RWPE2 (cell line): ENCODE measurements at places on chromosomes 5 and 9.

DNA sequence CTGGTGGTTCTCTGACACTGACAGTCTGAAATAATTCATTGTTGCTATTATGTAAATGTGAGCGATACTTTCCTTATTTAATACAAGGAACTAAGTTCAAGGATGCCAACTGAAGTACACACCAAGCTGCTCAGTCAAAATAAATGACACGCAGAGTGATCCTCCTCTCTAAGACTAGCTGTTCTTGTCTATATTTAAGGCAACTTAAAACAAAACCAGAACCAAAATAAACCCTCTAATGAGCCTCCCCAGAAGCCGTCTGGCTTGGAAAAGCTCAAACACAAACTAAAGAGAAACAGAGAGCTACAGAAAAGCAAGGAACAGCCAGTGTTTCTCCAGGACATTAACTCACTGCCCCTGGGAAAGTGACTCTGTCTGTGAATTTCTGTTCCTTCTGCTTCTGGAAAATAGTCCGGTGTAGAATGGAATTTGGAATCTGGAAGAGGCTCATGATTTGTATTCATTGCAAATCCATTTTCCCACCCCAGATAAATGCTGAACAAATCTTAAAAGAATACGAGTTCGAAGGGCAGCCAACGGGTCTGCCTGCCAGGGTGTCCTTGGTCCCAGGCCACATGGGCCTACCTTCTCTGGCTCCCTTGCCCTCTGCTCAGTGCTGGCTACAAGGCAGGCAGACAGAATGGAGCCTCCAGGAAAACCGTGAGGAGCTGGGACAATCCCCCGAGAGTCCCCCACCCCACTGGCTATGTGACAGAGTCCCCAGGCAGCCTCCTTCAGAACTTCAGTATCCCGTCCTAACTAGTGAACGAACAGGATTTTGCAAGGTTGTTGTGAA, 14.8 kb downstream of the GGTA1 start:
- no peak for DNase-seq

GRCh38 chr9:33049680-33050361, 24.7 kb downstream of the DNAJA1 start:
- no peak for DNase-seq

DNA sequence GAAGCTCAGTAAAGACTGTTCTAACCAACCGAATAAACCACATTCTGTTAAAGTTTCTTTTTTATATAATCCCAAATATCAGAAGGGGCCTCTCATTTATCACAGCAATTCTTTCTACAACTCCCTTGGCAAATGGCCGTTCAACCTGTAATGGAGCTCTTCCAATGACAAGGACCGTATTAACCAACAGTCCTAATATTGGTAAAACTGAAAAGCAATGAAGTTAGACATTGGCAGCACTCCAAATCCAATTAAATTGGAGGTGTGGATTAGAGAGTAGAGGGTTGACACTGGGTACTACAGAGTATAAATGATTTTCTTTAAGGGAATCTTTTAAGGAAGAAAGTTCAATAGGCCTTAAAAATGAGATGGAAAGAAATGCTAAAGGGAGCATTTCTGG, 842 bp downstream of the TMED7 start:
- no peak for DNase-seq

- DNase-seq: no peak
Measured at GRCh38 chr9:6852243-6852963, 94.6 kb downstream of the KDM4C start.

DNA sequence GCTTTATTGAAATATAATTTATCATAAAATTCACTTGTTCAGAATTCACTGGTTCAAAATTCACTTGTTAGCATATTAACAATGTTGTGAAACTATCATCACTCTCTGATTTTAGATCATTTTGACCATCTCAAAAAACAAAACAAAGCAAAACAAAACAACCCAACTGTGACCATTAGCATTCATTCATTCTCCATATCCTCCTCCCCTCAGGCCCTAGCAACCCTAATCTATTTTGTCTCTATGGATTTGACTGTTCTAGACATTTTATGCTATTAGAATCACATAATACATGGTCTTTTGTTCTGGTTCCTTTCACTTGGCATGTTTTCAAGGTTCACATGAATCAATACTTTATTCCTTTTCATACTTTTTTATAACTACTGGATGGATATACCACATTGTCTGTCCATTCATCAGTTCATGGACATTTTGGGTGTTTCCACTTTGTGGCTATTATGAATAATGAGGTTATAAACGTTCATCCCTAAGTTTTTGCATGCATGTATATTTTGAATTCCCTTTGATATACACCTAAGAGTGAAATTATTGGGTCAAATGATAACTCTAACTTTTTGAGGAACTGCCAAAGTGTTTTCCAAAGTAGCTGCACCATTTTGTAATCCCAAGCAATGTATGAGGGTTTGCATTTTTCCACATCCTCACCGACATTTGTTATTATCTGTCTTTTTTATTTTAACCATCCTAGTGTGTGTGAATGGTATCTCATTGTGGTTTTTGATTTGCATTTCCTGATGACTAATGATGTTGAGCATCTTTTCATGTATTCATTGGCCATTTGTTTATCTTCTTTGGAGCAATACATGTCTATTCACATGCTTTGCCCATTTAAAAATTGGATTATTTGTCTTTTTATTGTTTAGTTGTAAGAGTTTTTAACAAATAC, 304.1 kb downstream of the SH3GL2 start:
- no peak for DNase-seq

GRCh38 chr9:129336601-129337331, 158.7 kb upstream of the IER5L start:
- DNase-seq: no peak
